ENCODE measurements at places on chromosomes 1 and 21.

DNA sequence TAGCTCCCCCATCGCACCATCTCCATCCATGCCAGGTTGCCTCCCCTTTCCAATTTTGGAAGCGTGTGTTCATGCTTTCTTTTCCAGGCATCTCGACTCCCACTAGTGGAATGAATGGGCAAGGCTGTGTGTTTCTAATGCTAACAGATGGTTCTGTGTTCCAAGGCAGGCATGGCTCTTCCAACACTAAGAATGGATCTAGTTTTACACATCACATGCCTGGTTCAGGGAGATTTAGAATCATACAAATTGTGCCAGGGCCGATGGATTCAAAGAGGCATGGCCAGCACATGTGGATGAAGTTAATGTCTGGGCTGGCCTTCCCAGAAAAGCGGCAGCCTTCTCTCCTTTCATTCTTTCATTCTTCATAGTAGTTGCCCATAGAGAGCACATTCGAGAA lies 438.7 kb downstream of the PRDM2 start:
- DNase-seq, result no peak

DNA sequence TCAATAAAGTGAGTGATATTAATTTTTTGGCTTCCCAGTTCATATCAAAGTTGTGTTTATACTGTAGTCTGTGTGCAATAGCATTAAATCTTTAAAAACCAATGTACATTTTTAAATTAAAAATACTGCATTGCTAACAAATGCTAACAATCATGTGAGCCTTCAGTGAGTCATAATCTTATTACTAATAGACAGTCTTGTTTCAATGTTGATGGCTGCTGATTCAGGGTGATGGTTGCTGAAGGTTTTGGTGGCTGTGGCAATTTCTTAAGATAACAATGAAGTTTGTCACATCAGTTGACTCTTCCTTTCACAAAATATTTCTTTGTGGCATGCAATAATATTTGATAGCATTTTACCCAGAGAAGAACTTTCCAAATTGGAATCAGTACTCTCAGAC lies 109.0 kb downstream of the ZMYM4 start:
- no peak for DNase-seq

DNA sequence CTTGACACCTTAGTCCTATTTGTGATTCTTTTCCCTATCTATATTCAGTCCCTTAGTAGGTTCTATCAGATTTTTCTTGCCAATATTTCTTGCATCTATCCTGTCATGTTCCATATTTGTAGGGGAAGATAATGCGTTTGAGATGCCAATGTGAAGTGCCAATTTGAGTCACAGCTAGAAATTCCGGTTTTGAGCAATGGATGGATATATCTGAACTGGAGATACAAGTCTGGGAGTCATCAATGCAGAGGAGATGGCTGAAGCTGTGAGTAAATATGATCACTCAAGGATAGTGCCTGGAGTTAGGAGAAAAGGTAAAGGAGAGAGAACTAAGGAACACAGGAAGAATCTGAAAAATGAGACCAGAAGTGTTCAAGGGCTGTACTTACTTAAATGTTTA lies 93.8 kb downstream of the COQ8A start:
- DNase-seq, result no peak

- DNase-seq, result no peak
Observed at GRCh38 chr1:95790136-95790535, 556.1 kb downstream of the RWDD3 start.

GRCh38 chr1:10195570-10195969 lies 14.8 kb upstream of the KIF1B start:
- no peak for DNase-seq

- DNase-seq, result no peak
Observed at GRCh38 chr1:171869097-171869496, 27.8 kb downstream of the DNM3 start.

DNA sequence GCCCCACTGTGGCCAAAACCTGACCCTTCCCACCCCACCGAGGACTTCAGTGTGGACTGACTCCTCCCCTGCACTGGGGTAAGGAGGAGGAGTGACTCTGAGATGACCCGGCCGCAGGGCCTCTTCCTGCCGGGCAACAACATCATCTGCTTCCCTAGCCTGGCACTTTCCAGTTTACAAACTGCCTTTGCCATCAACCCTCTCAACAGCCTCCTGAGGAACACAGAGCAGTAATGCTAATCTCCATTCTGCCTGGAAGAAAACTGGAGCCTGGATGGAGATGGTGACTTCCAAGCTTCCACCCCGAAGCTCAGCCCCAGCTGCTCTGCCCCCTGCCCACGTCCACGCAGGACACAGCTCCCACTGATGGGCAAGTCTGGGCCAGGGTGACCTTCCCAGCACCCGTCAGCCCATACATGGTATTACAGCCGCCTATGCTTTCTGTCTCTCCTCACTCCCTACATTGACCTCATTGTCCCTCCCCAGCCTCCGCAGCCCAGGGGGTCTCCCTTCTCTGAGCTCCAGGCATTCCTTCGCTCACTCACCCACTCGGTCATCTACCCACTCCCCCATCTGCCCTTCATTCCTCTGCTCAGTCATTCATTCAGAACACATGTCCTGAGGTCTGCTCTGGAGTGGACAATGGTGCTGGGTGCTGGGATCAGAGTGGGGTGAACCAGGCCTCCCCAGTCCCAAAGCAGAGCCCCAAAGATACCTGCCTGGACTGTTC lies 34.2 kb downstream of the RAP1GAP start:
- DNase-seq, result no peak

GRCh38 chr1:10065344-10065685 lies 32.6 kb downstream of the UBE4B start:
- DNase-seq, result no peak

GRCh38 chr1:4160181-4160580 lies 260.1 kb upstream of the C1orf174 start:
- no peak for DNase-seq
